Activated CD4-positive, alpha-beta T cell treated with anti-CD3 and anti-CD28 coated beads, Interleukin-2, amount 50 U/mL, for 24 hours (primary cell): ENCODE measurements at places on chromosomes 1 and 21.

DNA sequence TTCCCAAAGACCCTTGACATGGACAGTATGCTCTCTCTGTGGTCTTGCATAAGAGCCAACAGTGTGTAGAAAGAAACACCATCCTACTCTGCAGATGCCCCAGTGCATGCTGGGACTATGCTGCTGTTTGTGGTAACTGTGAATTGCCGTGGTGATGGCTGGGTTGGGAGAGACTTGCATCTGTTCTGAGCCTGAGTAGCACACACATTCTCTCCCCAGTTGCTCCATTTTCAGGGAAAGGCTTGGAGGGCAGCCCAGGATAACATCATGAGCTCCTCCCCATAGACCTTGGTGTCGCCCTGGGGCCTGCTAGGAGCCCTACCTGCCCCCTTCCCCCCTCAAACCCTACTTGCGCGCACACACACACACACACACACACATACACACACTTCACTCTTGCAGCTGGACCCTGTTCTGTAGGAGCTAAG lies 120.9 kb upstream of the IPO9 start:
- DNase-seq = no peak

GRCh38 chr1:204127597-204128242 lies 24.1 kb downstream of the ETNK2 start:
- DNase-seq = no peak

GRCh38 chr1:54167422-54168139 lies 14.8 kb upstream of the CDCP2 start:
- DNase-seq = no peak

- DNase-seq = no peak
These were observed 641.0 kb upstream of the CAMK1G start for GRCh38 chr1:208942394-208943130.

GRCh38 chr21:14583629-14584255 lies 37.6 kb upstream of the SAMSN1 start:
- no peak for DNase-seq

DNA sequence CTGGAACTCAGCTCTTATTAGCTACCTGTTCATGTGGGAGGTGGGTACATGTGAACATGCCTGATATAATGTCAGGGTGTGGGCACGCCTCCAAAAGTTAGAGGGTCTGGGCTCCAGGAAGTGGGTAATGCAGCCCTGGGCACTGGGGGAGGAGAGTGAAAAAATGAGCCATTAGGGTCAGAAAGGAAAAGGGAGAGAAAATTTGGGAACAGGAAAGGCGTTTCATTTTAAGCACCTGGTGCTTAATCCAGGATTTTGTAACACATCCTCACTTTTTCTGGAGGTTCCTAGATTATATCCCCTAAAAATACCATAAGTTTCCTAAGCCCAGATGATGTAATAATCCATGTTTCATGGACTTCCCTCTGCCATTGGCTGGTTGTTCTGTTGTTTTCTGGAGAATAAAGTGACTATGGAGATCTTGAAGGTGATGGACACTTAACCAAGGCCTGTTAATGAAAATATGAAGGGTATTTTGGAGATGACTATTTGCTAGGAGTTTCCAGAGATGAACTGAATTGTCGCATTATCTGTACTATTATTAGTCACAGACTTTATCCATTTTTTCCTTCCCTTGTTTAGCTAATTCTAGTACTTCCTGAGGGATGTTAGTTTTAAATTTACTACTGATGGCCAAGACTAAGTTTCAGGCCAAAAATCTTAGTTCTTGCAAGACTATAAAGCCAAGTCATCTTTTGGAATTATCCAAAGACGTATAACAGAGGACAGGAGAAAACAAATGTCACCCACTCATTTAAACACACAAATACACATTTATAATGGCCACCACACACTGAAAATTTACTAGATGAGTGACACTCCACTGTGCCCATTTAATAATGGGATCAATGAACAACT lies 24.4 kb upstream of the TARBP1 start:
- DNase-seq = no peak

DNA sequence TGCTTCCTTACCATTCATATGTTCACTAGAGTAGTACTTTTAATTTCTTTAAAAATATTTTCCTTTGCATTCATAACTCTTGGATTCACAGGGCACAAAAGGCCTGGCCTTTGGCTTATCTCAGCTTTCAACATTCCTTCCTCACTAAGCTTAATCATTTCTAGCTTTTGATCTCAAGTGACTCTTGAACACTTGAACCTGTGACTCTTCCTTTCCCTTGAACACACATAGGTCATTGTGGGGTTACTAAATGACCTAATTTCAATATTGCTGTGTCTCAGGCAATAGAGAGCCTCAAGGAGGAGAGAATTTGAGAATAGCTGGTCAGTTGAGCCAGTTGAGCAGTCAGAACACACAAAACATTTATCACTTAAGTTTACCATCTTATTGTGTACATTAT lies 49.9 kb downstream of the COL11A1 start:
- no peak for DNase-seq

DNA sequence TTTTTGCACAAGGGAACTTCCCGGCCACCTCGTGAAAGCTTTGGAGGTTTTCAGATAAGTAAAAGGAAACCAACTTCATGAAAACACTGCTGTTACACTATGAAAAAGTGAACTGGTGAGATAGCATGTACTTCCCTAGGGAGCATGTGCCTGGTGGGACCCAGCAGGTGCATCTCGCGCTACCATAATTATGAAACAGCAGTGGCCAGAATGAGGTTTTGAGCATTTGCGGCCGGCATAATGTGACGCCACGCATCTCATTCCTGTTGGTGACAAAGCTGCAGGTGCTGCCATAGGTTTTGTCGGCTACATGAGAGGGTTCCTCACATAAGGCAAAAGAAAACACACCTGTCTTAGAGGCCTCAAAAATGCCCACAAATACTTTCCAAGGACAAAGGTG lies 1.7 kb downstream of the KRTAP10-3 start:
- no peak for DNase-seq

GRCh38 chr1:100452641-100453040 lies 85.3 kb upstream of the GPR88 start:
- no peak for DNase-seq

DNA sequence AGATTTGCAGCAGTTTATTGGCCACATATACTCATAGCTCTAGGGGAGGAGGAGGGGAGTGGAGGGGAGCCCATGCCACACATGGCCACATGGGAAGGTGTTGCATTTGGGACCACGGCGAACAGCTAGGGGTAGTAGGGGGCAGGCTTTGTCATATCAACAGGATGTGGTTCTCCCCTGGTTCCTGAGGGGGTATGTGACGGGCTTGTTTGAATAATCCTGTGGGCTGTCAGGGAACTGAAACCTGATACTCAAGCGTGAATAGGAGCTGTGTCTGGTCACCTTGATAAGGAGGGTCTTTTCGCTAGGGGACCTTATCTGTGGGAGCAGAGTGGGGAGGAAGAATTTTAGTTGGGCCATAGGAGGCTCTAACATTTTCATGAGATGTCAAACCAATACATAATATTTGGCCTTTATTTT lies 264.7 kb downstream of the CTH start:
- DNase-seq = no peak

GRCh38 chr1:204143276-204144041 lies 8.4 kb downstream of the ETNK2 start:
- no peak for DNase-seq

- no peak for DNase-seq
These were observed 13.2 kb downstream of the DISC1 start for GRCh38 chr1:231639819-231640218.

GRCh38 chr1:201739492-201740085 lies 89.4 kb upstream of the IPO9 start:
- DNase-seq = peak; percentile 25

DNA sequence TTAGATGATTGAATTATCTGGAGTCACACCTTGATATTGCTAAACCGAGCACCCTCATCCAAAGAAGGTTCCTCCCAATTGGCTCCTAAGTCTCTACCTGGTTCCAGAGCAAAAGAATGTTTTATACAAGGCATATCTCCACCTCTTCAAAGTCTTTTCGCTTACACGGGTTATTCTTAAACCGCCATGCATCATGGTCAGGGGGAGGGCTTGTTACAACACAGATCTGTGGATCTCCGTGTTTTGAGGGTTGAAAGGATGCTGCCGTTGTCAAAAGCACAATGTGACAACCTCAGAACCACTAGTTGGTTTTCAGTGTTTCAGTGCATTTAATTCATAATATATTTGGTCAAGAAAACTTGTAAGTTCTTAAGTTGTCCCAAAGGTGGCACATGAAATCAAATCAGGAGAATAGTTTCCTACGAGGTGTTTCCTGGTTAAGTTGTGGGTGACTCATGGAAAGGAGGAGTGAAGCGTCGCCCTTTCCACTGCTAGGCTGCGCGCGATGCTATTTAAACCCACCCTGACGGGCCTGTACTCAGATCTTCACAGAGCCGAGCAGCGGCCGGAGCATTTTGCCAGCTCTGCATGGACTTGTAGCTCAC lies 1531.6 kb upstream of the TPTE start:
- no peak for DNase-seq

GRCh38 chr1:58648842-58649241 lies 51.0 kb downstream of the MYSM1 start:
- no peak for DNase-seq

DNA sequence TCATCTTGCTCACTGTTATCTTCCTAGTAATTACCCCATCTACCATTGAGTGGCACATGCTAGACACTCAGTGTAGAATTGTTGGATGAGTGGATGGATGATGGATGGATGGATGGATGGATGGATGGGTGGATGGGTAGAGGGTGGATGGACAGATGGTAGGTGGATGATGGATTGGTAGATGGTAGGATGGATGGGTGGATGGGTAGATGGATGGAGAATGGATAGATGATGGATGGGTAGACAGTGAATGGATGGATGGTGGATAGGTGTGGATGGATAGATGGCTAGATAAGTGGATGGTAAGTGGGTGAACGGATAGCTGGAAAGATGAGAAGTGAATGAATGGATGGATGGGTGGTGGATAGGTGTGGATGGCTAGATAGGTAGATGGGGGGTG lies 165.3 kb upstream of the KLHDC7A start:
- DNase-seq = no peak

- DNase-seq = no peak
These were observed 7.6 kb upstream of the CELA2A start for GRCh38 chr1:15448877-15449462.

DNA sequence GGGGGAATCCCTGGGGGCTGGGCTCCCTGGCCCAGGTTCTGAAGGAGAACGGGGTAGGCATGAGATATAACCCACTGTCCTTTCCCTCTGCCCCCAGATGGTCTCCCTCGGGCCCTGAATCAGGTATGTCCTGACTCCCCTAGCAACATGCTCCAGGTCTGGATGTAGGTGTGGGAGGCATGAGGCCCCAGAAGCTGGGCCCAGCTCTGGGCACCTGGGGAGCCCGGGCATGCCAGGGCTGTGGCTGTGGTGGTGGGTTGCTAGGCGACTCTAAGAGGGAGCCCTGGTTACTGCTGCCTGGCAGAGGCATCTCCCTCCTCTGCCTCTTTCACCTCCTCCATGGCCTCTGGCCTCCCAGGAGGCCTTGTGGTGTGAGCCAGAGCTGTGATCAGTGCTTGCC lies 16.2 kb downstream of the FOXO6 start:
- DNase-seq = no peak

GRCh38 chr1:237282208-237282783 lies 240.3 kb downstream of the RYR2 start:
- DNase-seq = no peak

- DNase-seq = no peak
These were observed 54.1 kb upstream of the ATP1A1 start for GRCh38 chr1:116318897-116319296.

GRCh38 chr1:169584483-169585144 lies 1.7 kb downstream of the F5 start:
- no peak for DNase-seq

- peak; percentile 55 for DNase-seq
These were observed 2.5 kb upstream of the LMO4 start for GRCh38 chr1:87325982-87326738.

DNA sequence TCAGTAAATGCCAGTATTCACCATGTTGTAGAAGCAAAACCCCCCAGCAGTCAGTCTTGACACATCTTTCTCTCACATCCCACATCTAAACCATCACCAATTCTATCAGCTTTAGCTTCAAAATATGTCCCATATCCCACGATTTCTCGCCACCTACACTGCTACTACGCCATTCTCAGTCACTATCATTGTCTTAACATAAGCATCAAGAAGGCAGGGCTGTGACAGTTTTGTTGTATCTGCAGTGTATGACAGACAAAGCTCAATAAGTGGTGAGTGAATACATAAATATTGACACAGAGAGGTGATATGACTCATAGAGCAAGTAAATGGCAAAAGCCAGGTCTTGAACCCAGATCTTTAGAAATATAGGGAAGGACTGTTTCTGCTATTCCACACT lies 59.9 kb downstream of the JAK1 start:
- no peak for DNase-seq

- DNase-seq = no peak
These were observed 189.8 kb downstream of the HHIPL2 start for GRCh38 chr1:222358100-222358499.

DNA sequence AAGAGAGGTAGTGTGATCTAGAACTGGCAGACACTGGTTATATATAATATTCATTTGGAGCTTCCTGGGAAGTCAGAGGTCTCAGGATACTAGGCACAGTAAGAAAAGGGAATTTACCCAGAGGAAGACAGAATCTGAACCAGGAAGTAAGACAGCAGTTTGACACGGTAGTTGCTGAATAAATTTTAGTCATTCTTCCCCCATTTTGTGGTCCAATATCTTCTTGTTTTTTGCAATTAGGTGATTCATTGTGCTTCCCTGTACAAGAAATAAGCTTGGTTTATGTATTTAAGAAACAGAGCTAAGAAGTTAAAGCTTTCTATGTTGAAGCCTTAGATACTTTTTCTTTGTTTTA lies 1.3 kb downstream of the TMEM167B start:
- no peak for DNase-seq

DNA sequence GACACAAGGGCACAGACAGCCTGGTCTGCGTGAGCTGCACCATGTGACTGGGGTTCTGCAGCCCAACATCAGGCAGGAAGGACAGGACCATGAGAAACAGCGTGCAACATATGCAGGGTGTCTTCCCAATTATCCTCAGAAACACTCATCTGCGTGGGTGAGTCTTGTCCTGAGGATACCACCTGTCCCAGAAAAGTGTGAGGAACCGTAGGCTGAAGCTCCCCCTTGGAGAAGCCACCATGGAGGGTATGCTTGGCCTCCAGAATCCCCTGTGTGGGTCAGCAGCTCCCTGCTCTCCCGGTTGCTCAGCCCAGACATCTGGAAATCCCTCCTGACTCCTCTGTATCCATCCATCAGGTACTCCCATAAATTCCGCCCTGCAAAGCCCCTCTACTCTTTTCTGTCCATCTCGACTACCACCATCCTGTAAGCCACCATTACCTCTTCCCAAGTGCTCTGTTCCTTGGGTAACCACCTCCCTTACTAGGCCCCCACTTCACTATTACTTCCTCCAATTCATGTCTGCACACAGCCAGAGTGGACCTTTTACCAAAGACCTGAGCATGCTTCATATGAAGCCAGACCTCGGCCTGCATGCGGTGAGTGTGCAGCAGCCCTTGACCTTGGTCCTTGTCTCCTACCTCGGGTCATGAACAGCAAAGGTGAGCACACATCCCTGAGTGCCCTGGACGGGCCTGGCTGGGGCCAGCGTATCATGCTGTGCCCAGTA lies 33.0 kb downstream of the ETS2 start:
- DNase-seq = no peak
